Brain (organoid and tissue), 16 donors: ENCODE measurements at places on chromosomes 13 and 19.

DNA sequence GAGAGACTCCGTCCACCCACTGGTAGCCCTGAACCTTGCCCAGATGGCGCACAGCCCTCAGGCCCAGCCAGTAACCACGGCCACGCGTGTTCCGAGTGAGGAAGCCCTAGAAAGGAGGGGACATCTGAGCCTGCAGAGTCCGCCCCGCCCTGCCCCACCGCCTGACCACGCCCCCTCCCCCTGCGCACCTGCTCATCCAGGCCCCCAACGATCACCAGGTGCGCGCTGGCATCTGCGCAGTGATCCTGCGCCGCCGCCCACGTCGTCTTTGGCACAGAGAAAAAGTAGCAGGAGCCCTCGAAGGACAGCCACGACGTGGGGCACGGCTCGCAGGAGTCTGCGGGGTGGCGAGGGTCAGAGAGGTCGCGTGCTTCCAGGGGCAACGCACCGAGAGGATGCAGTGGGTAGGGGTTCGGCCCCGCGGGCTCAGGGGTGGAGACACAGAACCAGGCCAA lies 2.1 kb downstream of the CLEC4G start:
- no peak for DNase-seq

DNA sequence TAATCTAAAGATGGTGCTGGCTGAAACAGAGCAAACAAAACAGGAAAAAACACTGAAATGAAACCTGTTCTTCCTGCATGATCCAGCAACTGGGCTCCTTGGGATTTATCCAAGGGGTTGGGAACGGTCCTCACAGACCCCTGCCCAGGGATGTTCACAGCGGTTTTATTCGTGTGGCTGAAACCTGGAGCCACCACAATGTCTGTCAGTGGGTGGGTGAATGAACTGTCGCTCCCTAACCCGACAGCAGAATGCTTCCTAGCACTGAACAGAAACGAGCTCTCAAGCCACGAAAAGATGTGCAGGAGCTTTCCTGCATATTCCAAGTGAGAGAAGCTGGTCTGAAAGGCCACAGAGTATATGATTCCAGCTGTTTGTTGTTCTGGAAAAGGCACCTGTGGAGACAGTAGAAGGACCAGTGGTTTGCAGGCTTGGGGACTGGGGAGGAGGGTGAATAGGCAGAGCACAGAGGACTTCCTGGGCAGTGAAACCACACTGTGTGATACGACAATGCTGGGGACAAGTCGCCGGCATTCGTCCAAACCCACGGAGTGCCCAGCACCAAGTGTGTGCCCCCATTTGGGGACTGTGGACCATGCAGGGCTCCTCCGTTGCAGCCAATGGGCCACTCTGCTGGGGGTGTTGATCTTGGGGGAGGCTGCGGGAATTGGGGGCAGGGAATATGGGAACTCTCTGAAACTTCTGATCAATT lies 73.9 kb downstream of the TEX29 start:
- DNase-seq: no peak

DNA sequence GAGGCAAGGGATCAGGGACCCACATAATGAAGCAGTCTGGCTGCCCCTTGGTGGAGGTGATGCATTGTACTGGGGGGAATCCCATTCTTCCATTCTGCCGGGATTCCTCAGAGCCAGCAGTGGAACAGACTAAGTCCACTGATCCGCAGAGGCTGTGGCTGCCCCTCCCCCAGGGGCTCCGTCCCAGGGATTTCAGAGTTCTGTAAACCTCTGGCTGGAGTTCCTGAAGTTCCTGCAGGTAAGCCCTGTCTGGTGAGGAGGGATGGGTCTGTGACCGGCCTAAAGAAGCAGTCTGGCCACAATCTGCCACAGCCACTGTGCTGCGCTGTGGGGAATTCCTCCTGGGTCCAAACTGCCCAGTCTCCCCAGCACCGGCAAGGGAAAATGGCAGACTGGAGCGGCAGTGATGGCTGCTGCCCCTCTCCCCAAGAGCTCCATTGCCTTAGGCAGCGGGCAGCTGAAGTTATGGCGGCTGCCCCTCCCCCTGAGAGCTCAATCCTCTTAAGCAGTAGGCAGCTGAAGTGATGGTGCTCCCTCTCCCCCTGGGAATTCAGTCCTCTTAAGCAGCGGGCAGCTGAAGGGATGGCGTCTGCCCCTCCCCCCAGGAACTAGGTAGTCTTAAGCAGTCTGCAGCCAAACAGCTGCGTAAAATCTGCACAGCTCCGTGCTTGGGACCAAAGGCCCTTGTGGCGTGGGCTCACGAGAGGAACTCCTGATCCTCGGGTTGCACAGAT lies 155.7 kb downstream of the PCDH17 start:
- no peak for DNase-seq

- no peak for DNase-seq
These were observed 50.8 kb downstream of the MBD3L2B start for GRCh38 chr19:6970443-6970842.

DNA sequence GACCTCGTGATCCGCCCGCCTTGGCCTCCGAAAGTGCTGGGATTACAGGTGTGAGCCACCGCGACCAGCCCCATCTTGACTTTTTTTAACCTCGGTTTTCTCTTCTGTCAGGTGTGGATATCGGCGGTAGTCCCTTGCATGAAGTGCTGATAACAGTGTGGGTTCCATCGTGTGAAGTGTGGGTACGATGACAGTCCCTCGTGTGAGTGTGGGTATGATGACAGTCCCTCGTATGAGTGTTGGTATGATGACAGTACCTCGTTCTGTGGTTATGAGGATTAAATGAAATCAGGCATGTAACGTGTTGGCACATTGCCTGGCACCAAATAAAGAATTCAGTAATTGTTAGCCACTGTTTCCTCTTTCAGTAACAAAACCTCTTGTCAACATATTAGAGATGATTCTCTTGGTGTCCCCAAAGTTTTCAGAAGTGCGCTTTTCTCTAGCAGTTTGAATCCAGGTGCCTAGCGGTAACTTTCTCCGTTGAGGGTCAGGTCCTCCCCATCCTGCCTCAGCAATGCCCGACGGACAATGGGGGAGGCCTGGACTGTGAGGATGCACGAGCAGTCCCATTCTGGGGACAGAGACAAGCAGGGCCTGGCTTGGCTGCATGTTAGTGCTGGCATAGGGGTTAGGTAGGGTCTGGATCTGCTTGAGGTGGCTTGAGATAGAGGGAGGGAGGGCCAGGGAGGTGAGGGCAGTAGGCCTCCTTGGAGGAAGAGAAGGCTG lies 15.3 kb downstream of the GATAD2A start:
- DNase-seq: no peak

DNA sequence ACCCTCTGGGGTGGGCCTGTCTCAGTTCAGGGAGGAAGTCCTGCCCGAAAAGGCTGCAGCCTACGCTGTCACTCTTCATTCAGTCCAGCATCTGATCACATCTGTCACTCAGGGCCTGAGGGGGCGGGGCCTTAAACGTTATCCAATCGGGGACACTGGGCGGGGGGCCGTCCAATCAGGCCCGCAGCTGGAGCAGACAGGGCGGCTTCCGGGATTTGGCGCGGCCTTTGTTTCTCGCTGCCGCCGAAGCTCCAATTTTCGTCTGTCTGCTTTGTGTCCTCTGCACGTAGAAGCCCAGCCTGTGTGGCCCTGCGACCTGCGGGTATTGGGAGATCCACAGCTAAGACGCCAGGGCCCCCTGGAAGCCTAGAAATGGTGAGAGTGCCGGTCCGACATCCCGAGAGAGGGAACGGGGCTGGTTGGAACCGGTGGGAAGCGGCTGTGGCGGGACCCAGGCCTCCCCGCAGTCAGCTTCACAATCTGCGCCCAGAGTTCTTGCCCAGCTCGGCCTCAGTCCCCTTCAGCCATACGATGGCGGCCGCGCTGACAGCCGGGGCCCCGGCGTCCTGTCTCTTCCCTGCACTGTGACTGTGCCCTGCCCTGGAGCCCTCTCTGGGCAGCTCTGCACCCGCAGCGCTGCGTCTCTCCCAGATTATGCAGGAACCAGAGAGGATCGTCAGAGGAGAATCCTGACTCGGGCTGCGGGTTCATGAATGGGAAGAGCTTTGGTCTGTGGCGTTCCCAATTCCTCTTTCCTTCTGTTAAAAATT lies at the start of gene ZNF730:
TSS of gene ZNF730 (plus strand) at position 224 of the 770 bp plus-strand sequence. CDS start at position 373, 149 bp downstream.
- DNase-seq: peak; percentile 83

GRCh38 chr13:98781045-98781444 lies 28.6 kb upstream of the SLC15A1 start:
- DNase-seq: no peak

GRCh38 chr13:76597868-76598267 lies 288.3 kb downstream of the KCTD12 start:
- DNase-seq: no peak

DNA sequence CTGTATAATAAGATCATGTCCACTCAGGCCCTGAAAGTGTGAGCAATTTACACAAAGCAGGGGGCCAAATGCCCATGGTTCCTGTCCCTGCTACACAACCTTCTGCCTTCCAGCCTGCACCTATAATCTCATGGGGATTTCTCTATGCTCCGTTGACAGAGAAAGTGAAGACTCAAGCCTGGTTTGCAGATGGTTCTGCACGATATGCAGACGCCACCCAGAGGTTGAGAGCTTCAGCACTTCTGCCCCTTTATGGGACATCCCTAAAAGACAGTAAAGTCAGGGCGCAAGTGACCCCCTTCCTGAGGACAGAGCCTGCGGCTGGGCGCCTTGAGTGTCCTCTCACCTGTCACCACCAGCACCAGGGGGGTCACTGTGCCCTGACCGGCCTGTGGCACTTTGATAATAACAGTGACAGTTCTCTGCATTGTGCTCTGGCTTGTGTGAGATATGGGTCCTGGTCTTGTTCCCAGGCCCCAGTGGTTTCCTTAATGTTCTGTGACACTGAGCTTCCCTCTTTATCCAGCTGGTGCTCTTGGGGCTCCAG lies 15.1 kb downstream of the LILRA5 start:
- no peak for DNase-seq

GRCh38 chr13:66212511-66212910 lies 1017.6 kb downstream of the PCDH9 start:
- no peak for DNase-seq

- DNase-seq: no peak
These were observed 1.7 kb downstream of the PDE4A start for GRCh38 chr19:10422046-10422461.

GRCh38 chr13:99374994-99375737 lies 68.0 kb upstream of the GPR183 start:
- no peak for DNase-seq

- no peak for DNase-seq
These were observed 99.0 kb upstream of the TNFSF11 start for GRCh38 chr13:42474954-42475353.
